Kidney (tissue), 22 donors: ENCODE measurements at places on chromosomes 12 and 14. TPM values are rescaled to one million over a fixed set of nuclear protein-coding genes. Genes with fewer than 3 reads are reported as not detected.
A peak's percentile ranks its signal among the peaks of the same experiment; 100 is the strongest.

DNA sequence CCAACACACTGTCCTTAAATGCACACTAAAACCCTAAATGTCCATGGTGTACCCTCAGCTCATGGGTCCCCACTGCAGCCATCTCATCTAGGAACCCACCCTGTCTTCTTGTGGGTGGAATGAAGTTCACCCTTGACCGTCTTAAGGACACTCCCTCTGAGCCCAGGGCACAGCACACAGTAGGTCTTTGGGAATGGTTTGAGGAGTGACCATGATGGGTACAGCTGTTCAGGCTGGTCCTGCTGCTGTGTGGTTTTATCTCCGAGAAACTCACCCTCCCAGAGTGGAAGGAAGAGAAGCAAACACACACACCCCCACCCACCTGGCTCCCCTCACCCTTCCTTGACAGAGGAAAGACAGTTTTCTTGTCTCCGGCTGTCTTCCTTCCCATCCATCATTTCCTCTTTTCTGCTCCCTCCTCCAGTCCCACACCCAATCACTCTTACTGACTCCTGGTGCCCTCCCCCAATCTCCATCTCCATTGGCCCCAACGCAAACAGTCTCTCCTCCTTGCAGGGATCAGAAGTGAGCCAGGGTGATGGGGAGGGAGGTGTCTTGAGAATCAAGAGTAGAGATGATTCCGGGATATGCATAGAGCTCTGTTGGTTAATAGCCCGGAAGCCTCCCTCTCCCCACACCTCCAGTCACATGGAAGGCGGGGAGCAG, 105.9 kb upstream of the LHX5 start:
- H3K27me3 ChIP-seq, result no peaks in the 10 kb centered on the region
- H3K36me3 ChIP-seq, result no peaks in the 10 kb centered on the region
- no peak overlapping the region for H3K27ac ChIP-seq

GRCh38 chr14:100824091-100824551, 1.8 kb upstream of the MEG3 start:
- DNase-seq, result peak; percentile 71
- H3K27ac ChIP-seq, result no peak overlapping the region
- no peaks in the 10 kb centered on the region for H3K36me3 ChIP-seq
- peaks cover 2% of the 10 kb centered on the region for H3K4me1 ChIP-seq
- H3K27me3 ChIP-seq, result no peaks in the 10 kb centered on the region

GRCh38 chr14:23478109-23478759, 8.7 kb downstream of the NGDN start:
- no peaks in the 10 kb centered on the region for H3K4me1 ChIP-seq
- peaks cover 36% of the 10 kb centered on the region for H3K36me3 ChIP-seq
- no peak for DNase-seq
- no peaks in the 10 kb centered on the region for H3K27me3 ChIP-seq
- no peak overlapping the region for H3K4me3 ChIP-seq
- no peak overlapping the region for H3K27ac ChIP-seq

GRCh38 chr12:25993901-25994651, 35.6 kb downstream of the RASSF8 start:
- H3K27ac ChIP-seq, result no peak overlapping the region
- DNase-seq, result no peak
- H3K4me3 ChIP-seq, result no peak overlapping the region
- H3K36me3 ChIP-seq, result no peaks in the 10 kb centered on the region

DNA sequence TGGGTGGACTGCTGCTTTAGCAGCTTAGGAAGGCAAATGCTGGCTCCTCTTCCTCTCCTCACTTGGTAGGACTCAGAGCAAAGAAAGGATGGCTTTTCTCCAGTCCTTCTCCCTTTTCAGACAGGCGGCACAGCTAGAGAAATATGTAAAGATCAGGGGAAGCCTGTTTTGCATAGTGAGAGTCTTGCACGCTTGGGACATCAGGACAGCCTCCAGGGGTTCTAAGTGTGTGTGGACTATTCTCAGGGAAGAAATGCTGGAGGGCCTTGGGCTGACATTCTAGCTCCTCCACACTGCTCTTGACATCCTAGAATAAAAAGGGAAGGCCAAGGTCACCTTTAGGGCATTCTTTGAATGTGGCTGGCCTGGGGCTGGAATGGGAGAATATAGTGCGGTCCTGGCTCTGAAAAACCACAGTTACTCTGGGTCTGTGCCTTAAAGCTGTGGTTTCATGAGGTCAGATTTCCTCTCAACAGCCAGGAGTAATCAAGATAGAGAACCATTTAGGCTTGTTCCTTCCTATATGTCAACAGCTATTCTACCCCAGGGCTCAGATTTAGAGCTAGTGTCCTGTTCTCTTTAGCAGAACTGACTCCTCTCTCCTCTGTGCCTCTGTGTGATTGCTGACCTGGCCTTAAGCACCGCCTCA, 24.3 kb downstream of the CMA1 start:
- no peak overlapping the region for H3K4me3 ChIP-seq
- no peak for DNase-seq
- no peaks in the 10 kb centered on the region for H3K4me1 ChIP-seq
- H3K27ac ChIP-seq, result no peak overlapping the region
- no peaks in the 10 kb centered on the region for H3K36me3 ChIP-seq

DNA sequence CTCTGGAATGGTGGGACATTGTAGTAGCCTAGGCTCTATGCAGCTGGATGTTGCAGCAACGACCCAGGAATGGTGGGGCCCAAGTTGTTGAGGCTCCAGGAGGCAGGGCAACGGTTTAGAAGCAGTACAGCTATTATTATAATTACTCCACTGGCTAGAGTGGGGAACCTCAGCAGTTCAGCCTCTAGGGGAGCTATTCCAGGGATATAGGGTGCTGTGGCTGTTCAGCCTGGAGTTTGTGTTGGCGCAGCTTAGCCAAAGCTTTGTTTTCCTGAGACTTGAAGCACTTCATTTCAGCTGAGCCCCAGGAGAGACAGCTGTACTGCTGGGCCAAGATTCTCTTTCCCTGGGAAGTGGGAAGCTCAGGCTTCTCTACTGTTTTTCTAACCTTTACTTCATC, 1023.0 kb upstream of the ATXN7L3B start:
- H3K27me3 ChIP-seq, result no peaks in the 10 kb centered on the region
- H3K4me3 ChIP-seq, result no peak overlapping the region
- no peaks in the 10 kb centered on the region for H3K4me1 ChIP-seq

DNA sequence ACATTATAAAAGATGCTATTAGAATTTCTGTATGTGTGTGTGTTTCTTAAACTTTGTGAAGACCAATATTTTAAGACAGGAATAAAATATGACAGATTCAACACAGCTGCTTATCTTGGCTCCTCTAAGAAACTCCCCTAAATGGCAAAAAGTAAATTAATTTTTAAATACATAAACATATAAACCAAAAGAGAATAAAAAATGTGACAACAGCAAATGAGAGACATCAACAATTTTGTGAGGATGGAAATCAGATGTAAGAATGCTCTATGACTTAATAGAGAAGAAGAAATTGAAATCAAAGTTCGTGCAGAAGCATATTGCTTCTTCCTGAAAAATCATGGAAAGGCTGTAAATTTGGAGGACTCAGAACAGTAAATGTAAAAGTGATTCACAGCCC, 1083.8 kb downstream of the FLRT2 start:
- no peaks in the 10 kb centered on the region for H3K36me3 ChIP-seq
- H3K4me1 ChIP-seq, result no peaks in the 10 kb centered on the region
- H3K4me3 ChIP-seq, result no peak overlapping the region
- no peaks in the 10 kb centered on the region for H3K27me3 ChIP-seq
- no peak overlapping the region for H3K27ac ChIP-seq
- no peak for DNase-seq

DNA sequence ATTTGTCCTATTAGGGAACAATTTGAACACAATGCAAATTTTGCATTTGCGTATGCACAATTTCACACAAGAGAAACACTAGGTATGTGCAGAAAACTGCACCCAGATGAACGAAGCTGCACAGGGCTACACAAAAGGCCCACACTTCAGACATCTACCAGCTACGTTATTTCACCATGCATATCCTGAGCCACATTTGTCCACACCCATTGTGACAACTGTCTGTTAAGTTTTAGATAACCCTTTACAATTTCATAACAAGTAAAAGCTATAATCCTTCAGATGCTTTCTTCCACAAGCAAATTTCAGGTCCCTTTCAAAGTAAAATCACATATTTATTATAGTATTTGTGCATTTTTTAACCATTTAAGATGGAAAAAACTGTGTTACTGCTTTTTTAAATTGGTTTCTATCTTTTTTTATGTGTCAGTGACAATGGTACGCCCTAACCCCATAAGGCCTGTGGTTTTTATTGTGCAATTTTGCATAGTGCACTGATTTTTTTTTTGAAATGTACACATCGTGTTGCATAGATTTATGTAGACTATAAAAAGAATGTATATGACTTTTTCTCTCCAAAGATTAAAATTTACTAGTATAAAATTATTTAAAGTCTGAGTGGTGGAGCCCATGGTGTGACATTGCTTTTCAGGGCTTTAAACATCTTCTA, 87.8 kb upstream of the BTG1 start:
- no peak for DNase-seq
- no peak overlapping the region for H3K27ac ChIP-seq
- H3K4me1 ChIP-seq, result no peaks in the 10 kb centered on the region
- no peak overlapping the region for H3K4me3 ChIP-seq
- H3K36me3 ChIP-seq, result no peaks in the 10 kb centered on the region
- H3K27me3 ChIP-seq, result no peaks in the 10 kb centered on the region

DNA sequence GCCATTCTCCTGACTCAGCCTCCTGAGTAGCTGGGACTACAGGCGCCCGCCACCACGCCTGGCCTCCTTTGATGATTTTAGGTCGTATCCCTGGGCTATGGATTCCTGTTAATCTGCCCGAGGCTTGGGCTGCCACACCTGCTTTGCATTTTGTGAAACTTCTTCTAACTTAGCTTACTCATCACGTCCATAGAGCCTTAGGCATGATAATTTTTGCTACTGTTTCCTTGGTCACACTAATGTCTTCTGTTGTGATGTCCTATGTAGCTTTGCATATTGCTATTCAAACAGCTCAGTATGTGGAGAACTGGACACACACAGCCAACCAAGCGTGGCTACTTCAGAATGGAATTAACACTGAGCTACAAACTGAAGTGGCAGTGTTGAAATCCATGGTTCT, 47.5 kb upstream of the DDX11 start:
- H3K27me3 ChIP-seq, result no peaks in the 10 kb centered on the region
- no peak overlapping the region for H3K4me3 ChIP-seq
- H3K27ac ChIP-seq, result no peak overlapping the region
- no peaks in the 10 kb centered on the region for H3K4me1 ChIP-seq

EID3 gene
- 5.0 TPM for total RNA-seq

FOXG1 gene
- not detected for total RNA-seq

LRCOL1 gene
- total RNA-seq, result 1.8 TPM
